ENCODE measurements at places on chromosomes 16 and 17. TPM values are rescaled to one million over a fixed set of nuclear protein-coding genes. Genes with fewer than 3 reads are reported as not detected.

Gene GRAP
- total RNA-seq: 0.20 TPM

Gene NPIPA5
- total RNA-seq: under 0.01 TPM

Gene GRB2
- 75.1 TPM for total RNA-seq

Gene MPV17L
- total RNA-seq: 1.2 TPM

Gene CA5A
- not detected for total RNA-seq

Gene NAGPA
- 18.2 TPM for total RNA-seq

Gene PITPNM3
- 0.37 TPM for total RNA-seq

Gene ZG16
- total RNA-seq: not detected

Gene SPATA22
- 1.1 TPM for total RNA-seq

Gene HOXB7
- 3.5 TPM for total RNA-seq

Gene SULT1A2
- total RNA-seq: not detected

Measured in subcutaneous preadipocyte (primary cell).